Stimulated activated CD4-positive, alpha-beta T cell treated with anti-CD3 and anti-CD28 coated beads, TNF-alpha, amount 100 ng/mL, for 24 hours (primary cell): ENCODE measurements at places on chromosomes 2 and 18.
A peak's percentile ranks its signal among the peaks of the same experiment; 100 is the strongest.

DNA sequence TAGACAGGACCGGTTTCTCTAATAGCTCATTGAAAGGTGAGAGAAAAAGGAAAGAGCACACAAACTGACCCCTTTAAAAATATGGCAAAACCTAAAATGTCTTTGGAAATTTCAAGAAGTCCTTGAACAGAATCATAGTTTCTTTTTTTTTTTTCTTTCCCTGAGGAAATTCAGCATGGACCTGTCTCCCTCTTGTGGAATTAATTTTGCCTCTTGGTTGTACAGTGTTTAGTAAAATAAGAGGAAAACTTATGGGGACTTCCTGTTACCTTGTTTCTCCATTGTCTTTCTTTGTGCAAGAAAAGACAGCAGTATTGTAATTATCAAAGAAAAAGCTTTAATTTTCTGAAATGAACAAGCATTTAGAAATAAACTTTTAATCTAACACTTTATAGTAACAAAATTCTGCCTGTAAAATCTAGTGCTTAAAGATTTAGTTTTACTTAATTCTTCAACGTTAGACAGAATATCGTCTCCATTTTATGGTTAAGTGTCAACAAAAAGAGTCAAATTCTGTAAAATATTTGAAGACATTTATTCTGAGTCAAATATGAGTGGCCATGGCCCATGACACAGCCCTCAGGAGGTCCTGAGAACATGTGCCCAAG, 176.3 kb upstream of the NABP1 start:
- no peak for DNase-seq

- no peak for DNase-seq
These were observed 529 bp downstream of the SEMA4C start for GRCh38 chr2:96869281-96869821.

GRCh38 chr2:20023688-20024087, 11.2 kb upstream of the MATN3 start:
- DNase-seq, result no peak

- no peak for DNase-seq
These were observed 518.6 kb upstream of the MYT1L start for GRCh38 chr2:2849464-2850217.

DNA sequence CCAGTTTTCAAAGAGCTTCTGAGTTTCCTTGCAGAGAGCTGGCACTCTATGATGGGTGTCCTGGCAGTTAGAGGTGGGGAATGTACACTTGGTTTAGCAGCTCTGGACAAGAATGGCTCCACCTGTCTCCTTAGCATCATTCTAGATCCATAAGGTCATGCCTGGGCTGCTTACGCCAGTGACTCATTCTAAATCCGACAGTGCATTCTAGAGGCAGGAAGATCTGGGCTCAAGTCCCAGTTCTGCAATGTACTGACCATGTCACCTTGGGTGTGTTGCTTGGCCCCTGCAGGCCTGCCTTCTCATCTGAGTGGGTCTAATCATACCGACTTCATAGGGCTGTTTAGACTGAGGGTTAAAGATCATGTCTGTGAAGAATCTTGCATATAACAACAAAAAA, 46.5 kb downstream of the PTGR3 start:
- no peak for DNase-seq

- no peak for DNase-seq
These were observed 134.7 kb upstream of the CCDC150 start for GRCh38 chr2:196504788-196505187.

- DNase-seq, result no peak
These were observed 6.8 kb upstream of the DNAJB2 start for GRCh38 chr2:219272356-219272755.

- no peak for DNase-seq
These were observed 77.1 kb upstream of the RBM44 start for GRCh38 chr2:237721458-237721857.

DNA sequence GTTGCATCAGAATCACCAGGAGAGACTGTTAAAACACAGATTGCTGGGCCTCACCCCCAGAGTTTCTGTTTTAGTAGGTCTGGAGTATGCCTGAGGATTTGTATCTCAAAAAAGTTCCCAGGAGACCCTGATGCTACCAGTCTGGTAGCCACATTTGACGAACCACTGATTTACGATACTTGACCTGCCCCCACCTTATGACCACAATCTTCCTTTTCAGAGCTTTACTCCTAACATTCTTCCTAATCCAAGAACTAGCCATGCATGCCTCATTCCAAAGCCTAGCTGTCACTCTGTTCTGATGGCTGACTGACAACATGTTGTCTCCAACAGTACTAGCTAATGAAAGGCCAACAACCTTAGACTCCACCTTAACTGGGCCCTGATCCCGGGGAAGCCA, 191.4 kb downstream of the MBD2 start:
- DNase-seq, result no peak

- no peak for DNase-seq
These were observed 8.7 kb downstream of the CFAP221 start for GRCh38 chr2:119552902-119553301.

DNA sequence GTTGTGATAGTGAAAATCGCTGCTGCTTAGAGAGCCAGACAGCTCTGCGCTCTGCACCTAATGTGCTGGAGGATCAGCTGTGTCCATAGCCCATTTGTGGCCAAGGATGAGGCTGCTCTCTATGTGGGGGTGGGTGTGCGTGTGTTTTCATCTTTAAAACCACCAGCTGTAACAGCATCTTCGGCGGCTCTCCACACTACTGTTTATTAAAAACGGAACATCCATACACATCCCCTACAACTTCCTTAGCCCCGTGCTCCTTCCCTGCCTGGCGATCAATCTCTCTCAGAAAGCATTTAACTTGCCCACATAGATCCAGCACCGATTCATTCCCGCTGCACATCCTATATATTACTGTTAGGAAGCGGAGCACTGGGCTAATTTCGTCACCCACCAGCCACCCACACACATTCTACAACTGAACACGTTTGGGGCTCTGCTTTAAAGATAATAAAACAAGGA, 1.6 kb downstream of the CELF4 start:
- no peak for DNase-seq

- no peak for DNase-seq
These were observed 612.1 kb downstream of the KCNJ3 start for GRCh38 chr2:155310589-155310988.

GRCh38 chr2:37422816-37423215, 78.4 kb downstream of the QPCT start:
- DNase-seq, result no peak

DNA sequence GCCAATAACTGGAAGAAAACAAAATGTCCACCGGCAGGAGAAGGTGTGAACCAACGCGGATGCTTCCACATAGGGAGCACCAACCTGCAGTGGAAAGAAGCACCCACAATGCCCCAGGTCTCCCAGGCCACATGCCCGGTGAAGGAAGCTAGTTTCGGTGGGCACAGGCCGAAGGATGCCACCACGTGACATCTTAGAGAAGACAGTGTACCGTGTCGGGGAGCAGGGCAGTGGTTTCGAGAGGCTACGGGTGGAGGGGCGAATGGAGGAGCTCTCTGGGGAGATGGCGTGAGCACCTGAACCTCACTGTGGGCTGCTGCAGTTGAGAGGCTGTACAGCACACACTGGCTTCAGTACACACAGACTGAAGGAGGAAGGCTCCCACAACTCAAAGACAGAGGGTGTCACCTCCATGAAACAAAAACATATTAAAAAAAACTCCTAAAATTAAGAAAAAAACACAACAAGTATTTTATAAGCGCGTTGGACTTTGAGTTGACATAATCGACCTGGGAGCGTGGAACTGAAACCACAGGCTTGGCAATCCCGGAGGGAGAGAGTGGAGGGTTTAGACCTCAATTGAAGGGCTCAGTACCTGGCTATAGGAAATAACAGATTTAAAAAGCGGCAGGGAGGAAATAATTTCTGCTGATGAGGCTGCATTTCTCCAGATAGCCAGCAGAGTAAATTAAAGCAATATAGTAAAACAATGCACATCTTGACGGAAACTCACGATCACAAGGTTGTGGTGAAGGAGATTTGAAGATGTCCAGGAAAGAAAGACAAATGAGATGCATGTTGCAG, 160.1 kb downstream of the RTP5 start:
- no peak for DNase-seq

GRCh38 chr2:68660658-68661057, 17.3 kb downstream of the PROKR1 start:
- DNase-seq, result no peak

GRCh38 chr2:2557475-2557874, 226.4 kb upstream of the MYT1L start:
- no peak for DNase-seq

DNA sequence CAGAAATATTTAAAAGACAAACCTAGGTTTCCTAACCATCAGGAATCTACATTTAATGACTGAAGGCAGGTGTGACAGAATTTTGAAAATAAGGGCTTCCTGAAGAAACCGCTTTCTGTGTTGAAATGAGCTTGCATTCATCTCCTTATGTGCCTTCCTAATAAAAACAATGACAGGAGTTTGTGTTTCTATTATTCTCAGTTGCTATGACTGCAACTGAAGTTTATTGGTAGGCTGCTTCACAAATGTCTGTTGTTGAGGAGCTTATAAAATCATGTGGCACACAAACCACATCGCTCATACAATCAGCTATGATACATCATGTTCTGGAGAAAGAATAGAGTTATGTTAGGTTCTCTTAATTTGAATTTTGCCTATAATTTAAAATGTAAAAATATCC, 362.7 kb upstream of the SLC8A1 start:
- no peak for DNase-seq

- peak; percentile 85 for DNase-seq
These were observed at the start of gene SMYD5 for GRCh38 chr2:73214120-73215035. Gene SMYD5, plus strand, starts transcription at chr2:73214245. Its CDS starts 22 bp downstream, at chr2:73214267.

DNA sequence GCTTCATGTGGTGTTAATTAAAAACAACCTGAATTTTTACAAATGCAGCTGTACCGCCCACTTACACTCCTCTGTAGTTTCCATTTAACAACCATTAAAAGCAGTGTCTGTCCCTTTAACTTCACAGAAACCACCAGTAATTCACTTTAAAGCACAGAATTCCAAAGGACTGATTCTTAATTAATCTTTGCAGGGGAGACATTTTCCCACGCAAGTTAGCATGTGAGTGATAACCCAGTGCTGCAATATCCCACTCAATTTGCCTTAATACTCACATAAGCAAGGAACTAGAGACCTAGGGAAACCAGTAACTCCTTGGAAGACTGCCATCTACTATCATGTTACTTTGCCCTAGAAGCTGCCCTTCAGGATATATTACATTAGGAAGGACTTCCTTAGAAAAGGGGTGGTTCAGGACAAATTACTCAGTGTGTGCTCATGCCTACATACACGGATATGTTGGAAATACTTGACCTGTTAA, 102.3 kb downstream of the OSR1 start:
- no peak for DNase-seq

DNA sequence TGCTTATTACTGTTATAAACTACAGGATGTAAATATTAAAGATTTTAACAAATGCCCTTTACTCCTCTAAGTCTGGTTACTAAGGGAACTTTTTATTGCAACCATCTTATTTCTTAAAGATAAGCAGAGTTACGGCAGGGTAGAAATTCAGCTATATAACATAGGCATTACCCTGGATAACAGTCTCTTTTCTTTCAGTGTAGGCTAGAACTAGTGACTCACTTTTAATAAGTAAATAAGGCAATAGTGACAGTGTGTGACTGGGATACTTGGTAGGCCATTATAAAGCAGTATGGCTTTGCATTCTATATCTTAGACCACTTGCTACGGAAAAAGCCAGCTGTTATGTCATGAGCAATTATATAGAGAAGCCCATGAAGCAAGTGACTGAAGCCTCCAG, 1041.0 kb upstream of the NRXN1 start:
- DNase-seq, result no peak

DNA sequence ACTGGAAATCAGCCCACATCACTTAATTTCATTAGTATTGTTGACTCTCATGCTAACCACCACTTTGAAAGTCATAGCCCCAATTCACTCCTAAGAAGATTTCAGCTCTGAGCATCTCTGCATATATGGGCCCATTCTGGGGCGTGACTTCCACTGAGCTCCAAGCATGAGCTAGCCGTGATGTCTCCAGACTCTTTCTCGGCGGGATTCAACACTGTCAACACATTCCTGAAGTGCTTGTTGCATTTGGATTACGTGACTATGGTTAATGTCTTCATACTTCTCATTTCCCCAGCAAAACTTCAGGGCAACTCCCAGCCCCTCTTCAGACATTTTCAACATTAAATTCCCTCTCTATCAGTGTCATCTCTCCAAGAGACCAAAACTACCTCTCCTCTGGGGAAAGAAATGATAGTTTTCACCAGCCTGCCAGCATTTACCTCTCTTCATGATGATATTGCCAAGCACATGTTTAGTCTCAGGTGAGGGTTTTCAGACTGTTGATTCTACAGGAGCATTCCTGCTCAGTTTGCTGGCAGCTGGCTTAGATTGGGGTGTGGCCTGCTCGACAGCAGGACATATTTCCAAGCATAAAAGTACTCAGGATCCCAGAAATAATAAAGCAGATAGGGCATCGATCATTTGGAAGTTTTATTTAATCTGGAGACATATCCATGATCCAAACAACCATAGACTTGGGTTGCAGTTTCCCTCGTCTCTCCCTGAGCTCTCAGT, 81.7 kb downstream of the FEZ2 start:
- DNase-seq, result no peak

- DNase-seq, result no peak
These were observed 2.0 kb downstream of the DNAJC27 start for GRCh38 chr2:24969784-24970183.

DNA sequence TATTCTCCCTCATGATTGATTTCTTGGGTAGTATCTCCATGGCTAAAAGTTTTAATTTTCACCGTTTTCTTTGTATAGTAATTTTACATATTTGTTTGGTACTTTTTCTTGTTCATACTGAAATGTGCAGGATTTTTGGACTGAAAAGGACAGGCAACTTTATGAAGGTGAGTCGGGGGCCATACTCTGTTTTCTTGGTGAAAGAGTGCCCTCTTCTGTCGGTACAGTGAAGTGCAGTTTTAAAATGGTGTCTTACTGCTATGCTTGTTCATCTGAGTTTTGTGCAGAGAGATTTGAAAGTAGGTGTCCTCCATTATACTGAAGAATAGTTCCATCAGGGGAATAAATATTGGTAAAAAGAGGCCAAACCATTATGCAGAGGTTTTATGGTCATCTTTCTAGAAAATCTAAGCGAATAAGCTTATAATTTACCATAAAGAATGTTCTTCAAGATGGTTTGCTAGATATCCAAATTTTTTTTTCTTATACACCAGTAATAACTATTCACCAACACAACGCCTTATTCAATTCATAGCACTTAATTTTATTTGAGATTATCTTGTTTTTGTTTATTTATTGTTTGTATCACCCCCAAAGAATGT, 8.7 kb upstream of the SERPINB13 start:
- no peak for DNase-seq

GRCh38 chr2:226578879-226579278, 220.7 kb downstream of the IRS1 start:
- DNase-seq, result no peak

GRCh38 chr2:121541495-121541894, 10.8 kb downstream of the RNU4ATAC start:
- no peak for DNase-seq
